Foreskin keratinocyte (primary cell): ENCODE measurements at places on chromosomes 5 and 9. TPM values are rescaled to one million over a fixed set of nuclear protein-coding genes. Genes with fewer than 3 reads are reported as not detected.

GRCh38 chr5:135441350-135441831 is 5.8 kb downstream of the DCANP1 start:
- DNase-seq: no peak

GRCh38 chr9:114958021-114958843 is 27.8 kb upstream of the TNFSF8 start:
- no peak for DNase-seq

GRCh38 chr5:39670391-39670790 is 245.6 kb upstream of the DAB2 start:
- DNase-seq: no peak

DNA sequence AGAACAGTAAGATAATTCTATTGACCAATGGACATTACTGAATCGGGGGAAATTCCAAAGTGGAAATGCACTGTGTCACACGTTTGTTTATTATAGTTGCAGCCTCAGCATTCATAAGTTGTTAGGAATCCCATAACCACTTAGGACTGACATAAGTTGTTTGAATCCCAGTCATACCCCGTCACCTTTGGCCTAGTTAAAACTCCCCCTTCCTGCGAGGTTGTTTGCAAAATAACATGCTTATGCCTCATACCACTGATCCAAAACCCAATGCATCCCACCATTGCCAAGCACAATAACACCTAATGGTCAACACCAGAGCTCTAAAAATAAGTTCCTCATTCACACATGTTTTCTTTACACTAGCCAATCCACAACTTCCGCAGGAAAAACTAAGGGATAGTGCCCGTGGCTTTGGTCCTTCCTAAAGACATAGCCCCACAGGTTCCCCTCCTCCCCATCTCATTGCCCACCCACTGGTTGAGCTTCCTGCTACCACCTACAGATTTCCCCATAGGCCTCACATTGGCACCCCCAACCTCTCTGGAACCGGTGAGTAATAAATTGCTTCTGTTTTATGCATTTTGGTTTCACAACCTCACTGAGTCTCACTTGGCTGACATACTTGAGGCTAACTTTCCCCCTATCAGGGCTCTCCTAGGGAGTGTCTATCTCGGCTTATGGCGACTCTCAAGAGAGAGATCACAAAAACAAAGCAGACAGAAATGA is 42.3 kb upstream of the MUSK start:
- DNase-seq: no peak

The SLC46A2 gene
- total RNA-seq: not detected in 2 replicates
